Cerebellar cortex (tissue), 1 donor: ENCODE measurements at places on chromosomes 3 and 15.
A peak's percentile ranks its signal among the peaks of the same experiment; 100 is the strongest.

- no peak for DNase-seq
These were observed 390 bp upstream of the TLE3 start for GRCh38 chr15:70098153-70098460.

DNA sequence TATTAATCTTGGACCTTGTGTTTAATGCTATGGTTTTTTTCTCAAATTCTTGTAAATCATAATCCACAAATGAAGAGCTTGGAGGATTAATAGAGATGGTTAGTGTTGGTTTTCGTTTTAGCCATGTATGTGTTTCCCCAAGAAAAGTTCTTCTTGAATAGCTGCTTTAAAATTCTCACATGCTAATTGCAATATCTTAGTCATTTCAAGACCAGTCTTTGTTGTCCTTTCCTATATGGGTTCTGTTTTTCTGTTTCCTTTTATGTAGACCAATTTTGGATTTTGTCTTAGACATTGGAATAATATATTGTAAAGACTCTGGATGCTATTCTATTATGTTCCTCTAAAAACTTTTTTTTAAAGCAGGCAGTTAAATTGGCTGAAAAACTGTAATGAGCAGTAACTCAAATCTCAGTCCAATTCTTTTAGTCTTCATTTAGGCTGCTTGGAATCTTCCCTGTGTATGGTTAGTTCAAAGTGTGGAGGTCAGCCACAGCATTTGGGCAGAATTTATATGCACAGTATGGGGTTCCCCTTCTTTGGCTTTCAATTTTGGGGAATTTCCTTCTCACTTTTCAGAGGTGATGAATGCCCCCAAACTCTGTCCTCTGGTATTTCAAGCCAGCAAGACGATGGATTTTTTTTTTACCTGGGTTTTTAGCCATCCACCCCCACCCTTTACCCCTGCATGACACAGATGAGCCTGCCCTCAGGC, 39.1 kb upstream of the DNAJC13 start:
- no peak for DNase-seq

DNA sequence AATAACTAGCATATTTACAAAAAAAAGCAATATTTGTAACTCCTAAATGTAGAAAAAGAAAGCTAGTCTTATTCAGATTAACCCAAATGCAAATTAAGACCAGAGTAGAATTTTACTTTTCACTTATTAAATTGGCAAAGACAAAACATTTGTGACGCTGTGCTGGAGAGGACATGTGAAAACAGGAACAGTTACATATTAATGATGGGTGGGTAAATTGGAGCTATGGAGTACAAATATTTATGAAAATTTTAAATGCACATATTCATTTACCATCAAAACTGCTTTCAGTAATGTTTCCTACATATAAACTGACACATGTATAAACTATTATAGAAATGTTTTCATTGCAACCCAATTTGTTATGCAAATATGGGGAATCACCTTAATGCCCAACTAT, 278.9 kb upstream of the POU1F1 start:
- DNase-seq: no peak

- no peak for DNase-seq
These were observed 26.4 kb upstream of the LRIG1 start for GRCh38 chr3:66527246-66527645.

DNA sequence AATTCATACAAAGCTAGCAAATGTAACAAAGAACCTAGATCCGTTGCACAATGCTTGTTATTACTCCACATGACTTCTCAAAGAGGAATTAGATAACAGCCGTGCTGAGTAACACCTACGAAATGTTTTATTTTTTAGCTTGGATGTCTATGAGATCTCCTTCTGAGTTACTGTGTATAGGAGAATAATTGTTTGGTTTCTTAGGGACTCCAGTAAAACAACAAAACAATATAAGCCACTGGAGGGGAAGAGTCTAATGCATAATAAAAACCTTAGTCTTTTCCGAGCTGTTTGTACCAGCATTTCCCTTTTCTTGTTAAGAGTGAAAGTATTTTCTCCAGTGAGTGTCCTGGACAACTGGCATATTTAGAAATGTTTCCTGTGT, 15.6 kb downstream of the SNAP23 start:
- DNase-seq: no peak

GRCh38 chr15:58344213-58345070, 87.3 kb upstream of the LIPC start:
- DNase-seq: no peak

GRCh38 chr3:11810276-11810675, 36.4 kb downstream of the TAMM41 start:
- DNase-seq: no peak

GRCh38 chr3:174125267-174125824, 727.8 kb downstream of the NLGN1 start:
- peak; percentile 62 for DNase-seq

DNA sequence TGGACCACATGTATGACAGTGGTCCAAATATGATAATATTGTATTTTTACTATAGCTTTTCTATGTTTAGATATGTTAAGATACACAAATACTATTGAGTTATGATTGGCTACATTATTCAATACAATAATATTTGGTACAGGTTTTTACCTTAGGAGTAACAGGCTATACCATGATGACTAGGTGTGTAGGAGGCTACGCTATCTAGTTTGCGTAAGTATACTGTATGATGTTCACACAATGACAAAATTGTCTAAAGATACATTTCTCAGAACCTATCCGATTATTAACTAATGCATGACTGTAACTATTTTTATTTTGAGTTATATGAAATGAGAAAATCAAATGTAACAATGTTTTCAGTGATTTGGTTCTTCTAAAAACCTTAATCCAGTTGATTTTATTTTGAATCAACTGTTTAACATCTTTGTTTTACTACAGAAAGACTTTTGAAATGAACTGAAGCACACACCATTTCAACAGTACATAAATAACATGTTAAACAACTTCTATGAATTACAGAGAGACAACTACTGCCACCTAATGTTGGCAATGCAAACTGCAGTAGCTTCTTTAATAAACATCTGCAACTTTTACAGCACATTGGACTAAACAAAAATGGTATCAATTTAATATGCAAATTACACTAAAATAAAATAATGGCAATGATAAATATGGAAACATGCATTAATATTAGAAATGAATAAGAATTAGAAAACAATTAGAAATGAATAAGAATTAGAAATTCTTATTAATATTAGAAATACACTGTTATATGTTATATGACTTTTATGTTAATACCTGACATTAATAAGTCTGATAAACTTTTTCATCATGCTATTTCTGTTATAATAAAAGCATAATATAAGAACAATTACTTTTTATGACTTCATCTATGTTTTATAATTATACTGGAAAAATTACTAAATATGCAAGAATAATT, 255.7 kb downstream of the MBNL1 start:
- peak; percentile 63 for DNase-seq

DNA sequence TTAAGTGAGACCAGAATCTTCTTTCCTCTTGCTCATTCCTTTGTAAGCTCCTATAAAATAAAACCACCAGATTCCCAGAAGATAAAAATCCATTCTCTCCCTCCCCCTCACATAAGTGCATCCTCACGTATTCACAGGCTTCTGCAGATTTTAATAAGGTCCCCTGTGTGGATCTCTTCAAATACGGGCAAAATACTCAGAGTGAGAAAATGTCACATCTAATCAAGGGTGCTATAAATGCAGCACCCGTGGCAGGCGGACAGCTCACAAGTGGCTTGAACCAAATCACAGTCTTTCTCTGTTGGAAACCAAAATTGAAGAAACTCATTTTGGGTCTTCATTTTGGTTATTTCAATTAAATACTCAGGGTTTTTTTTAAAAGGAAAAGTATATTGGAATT, 212.9 kb upstream of the CMC1 start:
- no peak for DNase-seq

DNA sequence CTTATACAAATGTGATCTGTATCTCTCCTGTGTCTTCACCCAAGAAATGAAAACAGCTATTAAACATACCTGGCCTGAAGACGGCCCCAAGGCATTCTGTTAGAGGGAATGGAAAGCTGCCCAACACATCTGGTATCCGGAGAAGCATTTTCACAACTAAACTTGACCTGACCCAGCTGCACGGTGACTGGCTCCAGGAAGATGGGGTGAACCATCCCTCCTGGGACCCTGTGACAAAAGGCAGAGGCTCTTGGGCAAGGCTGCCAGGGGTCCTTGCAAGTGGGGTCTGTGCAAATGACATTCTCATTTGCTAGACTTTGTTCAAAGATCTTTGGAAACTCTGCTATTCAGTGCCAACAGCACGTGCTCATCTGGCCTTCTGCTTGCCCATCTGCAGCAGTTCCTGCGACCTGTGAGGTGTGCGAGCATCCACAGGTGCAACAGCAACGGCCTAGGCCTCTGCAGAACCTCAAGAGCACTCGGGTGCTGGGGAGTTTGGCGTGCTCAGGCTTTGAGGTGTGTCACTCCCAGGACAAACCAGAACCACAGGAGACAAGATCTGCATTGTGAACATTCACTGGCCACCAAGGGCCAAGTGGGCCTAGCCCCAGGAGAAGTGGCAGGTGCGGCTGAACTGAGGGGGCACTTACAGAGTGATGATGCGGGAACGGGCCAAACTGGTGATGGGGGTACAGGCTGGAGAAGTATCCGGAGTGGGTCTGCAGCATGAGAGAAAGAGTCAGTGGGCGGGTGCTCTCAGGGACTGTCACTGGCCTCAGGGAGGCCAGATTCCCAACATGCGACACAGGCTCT, 71.8 kb downstream of the SENP2 start:
- DNase-seq: no peak

DNA sequence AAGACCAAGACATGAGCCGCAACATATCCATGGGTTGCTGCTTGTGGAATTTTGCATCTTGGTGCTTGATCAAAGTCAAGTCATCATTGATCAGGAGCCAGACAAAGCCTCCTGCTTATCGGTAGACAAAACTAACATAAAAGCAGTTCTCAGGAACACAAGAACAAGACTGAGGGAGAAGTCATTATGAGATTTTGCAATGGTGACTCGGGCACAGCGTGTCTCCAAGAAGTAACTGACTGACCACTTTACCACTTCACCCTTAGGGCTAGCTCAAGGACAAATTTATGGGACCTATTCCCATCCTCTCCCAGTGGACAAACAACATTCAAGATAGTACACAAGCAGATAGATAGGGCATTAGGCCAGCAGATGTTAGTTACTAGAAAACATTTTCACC, 68.1 kb upstream of the LIMD1 start:
- no peak for DNase-seq

DNA sequence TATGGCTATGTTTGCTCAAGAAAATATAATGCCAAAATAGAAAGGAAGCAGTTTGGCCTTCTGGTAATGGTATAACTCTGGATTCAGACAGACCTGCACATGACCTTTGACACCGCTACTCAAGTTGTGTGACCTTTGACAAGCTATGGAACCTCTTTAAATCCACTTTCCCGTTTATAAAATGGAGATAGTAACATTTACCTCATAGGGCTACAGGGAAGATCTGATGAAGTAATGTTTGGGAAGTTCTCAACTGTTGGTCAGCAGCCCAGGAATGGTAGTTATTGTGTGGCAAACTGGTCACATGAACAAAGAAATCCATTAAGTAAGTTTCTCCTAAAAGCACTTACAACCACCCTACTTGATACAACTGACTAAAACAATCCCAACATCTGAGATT, 95.1 kb upstream of the PHLDB2 start:
- no peak for DNase-seq

GRCh38 chr3:114307222-114307830, 13.5 kb downstream of the TIGIT start:
- DNase-seq: no peak
